ENCODE measurements at places on chromosomes 3 and 15. TPM values are rescaled to one million over a fixed set of nuclear protein-coding genes. Genes with fewer than 3 reads are reported as not detected.

Gene TUSC7
- not detected for total RNA-seq

DNA sequence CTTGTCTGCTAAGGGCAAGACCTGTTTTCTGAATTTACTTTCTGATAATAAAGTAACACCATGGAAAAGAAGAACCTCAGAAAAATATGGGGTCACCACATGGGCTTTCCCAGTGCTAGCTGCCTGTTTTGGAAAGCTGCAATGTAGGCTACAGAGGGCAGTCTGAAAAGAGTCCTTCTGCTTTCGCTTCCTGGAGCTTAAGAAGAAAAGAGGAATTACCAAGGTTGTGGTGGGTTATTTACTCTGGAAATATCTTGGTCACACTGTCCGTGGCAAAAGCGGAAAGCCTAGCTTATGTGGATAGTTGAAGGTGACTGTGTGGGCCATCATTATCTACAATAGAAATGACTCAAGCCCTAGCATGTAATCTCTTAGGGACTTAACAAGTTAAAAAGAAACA is 31.7 kb upstream of the IP6K2 start:
- no peak for DNase-seq

Gene ACSBG1
- total RNA-seq = not detected

Gene HLTF
- total RNA-seq = 25.3 TPM

DNA sequence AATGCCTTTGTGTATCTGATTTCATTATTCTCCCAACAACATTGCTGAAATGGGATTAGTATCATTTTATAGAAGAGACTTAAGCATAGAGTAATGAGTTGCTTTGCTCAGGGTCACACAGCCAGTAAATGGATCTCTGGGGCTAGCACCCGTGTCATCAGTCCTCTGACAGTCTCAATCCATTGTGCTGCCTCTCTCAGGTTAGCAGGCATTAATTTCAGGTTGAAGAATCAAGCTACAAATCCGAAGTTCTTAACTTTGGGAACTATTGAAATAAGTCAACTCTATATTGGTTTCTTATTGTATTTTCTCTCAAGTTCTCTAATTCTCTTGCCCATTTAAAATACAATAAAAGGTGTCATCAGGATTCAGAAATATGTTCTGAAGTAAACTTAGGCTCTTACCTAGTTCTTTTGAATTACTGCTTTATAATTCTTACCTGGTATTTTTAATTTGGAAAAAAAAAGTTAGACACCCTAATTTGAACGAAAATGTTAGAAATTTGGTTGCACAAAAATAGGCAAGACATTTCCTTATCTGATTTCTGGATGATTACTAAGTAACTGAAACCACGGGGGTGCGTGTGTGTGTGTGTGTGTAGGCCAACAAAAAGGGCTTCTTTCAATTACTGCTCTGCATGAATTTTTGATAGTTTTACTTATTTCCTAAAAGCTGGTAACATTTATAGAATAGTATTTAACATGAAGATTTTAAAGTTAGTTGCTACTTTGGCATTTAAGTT is 189.8 kb downstream of the MBNL1 start:
- DNase-seq = no peak

- DNase-seq = no peak
These were observed 417.5 kb upstream of the C2CD4B start for GRCh38 chr15:62582580-62582979.

Gene AVEN
- total RNA-seq = 16.4 TPM

DNA sequence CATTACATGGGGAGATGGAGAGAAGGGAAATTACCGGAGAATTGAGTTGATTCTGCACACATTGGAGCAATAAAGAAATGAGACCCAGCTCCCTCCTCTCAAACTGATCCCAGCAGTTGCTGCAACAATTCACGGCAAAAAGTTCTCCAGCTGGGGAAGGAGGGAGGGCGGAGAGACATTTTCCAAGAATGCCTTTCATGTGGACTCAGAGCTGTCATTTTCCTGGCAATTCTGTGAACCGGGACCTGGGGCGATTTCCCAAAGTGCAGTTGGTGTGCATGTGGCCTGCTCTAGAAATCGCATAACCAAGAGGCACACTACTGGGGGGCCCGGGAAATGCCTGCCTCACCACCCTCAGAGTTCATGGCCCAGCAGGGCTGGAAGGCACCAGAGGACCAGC is 48.7 kb upstream of the IREB2 start:
- DNase-seq = no peak

GRCh38 chr15:40511472-40512133 is 40.8 kb downstream of the CHST14 start:
- peak; percentile 60 for DNase-seq

DNA sequence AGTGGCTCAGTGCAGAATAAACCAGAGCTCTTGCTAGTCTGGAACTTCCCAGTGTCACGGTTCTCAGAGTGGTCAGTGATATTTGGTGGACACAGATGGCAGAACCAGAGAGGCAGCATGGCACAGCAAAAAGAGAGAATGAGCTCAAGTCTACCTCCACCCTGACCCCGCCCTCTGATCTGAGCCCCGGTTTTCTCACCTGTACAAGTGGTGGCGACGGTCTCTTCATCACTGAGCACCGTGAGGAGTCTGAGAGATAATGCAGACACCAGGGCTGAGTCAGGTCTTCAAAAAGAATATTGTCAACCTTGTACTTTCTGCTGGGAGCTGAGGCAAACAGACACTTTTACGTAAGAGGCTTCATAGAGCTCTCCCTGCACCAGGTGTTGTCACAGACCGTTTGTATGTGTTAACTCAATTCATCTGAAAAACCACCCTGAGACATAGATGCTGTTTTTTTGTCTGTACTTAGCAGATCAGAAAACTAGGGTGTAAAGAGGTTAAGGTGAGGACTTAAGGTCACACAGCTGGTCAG is 13.2 kb downstream of the FGD5 start:
- no peak for DNase-seq

DNA sequence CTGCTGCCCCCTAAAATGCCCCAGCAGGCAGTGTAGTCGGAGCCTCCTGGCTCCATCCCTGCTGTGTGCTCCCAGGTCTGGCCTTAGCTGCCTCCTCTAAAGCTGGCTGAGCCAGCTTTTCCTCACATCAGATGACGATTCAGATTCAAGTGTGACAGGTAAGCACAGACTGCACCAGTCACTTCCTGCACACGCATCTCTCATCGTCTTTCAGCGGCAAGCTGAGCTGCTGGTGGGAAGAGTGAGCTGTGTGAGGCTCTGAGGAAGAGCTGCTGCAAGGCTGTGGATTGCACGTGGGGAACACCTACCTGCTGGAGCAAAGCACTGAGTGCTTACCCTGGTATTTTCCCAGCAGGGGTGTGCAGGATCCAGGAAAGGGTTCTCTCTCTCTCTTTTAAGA is 88.4 kb upstream of the RPL32 start:
- no peak for DNase-seq

- no peak for DNase-seq
These were observed 54.7 kb downstream of the FOXP1 start for GRCh38 chr3:71528816-71529215.

DNA sequence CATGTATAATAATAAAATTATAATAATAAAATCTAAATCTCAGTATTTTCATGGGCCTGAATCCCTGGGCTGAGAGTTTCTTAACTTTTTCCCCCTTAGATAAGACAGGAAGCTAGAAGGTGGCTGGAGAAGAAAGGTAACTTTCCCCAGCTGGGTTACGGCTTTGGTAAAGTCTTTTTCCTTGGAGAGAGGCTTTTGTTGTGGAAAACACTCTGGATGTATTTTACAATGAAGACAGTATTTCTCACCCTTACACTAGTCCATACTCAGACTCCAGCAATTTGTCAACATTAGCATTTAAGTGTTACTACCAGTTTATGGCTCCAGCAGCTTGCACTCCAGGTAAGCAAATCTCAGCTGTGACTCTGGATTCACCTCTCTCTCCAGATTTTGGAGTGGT is 34.9 kb downstream of the APH1B start:
- no peak for DNase-seq

DNA sequence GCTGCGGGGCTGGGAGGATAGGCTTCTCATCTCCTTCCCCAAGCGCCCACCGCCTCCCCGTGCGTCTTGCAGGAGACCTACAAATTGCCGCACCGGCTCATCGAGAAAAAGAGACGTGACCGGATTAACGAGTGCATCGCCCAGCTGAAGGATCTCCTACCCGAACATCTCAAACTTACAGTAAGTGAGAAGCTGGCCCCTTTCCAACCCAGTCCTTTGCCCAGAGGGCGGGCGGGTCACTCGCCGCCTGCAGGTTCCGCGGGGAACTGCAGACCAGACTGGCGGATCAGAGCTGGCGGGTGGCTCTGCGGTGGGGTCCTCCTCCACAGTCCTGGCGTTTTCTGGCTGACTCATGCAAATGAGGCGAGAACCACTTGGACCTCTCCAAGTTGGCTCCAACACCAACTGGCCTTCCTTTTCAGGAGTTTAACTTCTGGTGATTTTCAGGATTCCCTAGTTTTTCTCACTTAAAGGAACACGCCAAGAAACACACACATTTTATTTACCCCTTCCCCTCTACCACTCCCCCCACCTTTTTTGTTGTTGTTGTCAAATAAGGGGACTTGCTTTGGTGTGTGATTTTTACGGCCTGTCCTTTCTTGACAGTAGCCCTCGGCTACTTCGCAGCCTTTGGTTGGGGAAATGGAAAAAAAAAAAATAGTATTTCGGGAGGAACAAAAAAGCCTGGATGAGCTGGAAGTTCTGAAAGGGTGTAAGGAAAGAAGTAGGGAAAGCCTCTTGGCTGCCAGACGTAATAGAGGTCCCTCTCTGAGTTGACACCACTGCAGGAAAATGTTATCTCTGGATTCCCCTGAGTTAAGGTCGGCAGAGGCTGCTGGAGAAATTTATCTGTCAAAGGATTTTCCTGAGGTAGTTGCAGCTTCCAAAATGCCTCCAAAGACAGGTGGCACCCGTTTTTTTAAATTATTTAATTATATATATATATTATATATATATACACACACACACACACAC is 1.3 kb downstream of the BHLHE40 start:
- peak; percentile 95 for DNase-seq

Gene PRRT3
- total RNA-seq = 8.2 TPM

DNA sequence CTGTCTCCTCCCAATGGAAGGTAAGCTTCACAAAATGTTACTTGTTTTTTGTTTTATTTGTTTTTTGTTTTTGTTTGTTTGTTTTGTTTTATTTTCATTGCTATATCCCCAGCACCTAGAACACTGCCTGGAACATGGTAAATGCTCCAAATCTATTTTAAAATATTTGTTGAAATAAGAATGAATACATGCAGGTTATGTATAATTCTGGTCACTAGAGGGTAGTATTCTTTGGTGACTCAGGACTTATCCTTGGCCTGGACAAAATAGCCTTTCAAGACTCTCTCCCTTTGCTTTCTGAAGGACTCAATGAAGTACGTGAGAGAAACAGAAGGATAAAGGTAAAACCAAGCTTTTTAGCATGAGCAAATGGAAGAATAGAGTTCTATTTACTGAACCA is 46.9 kb upstream of the PPP2R3A start:
- DNase-seq = no peak

Gene TNNC1
- total RNA-seq = 3.0 TPM

All from uterus (tissue), 4 donors.